ENCODE measurements at places on chromosomes 1 and 21.

DNA sequence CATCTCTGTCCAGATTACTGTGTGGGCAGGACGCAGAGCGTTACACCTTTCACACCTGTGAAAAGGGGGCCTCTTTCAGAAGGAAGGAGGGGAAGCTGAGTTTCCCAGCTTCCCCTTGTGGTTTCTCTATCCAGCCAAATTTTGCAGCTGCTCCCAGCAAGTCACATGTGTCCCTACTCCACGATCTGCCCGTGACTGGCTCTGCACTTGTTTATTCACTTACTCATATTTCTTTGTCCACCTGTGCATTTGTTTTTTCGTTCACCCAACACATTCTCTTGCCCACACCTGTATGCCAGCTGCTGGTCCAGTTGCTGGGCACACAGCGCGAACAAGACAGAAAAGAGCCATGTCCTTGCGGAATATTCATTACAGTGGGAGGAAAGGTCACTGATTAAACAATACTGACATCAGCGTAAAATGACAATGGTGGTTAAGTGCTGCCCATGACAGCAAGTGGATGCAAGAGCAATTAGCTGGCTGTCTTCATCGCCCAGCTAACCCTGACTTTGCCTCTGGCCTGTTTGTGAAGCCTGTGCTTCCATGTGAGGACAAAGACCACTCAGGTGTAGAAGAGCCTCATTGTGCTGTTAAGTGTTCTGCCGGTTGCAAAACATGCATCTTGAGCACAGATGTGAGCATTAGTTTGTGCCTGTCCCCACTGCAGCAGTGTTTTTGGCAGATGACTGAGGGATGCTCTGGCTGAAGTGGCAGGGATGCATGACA, 28.6 kb upstream of the NEK2 start:
- peak; percentile 8 for DNase-seq

- no peak for DNase-seq
These were observed 468.1 kb downstream of the RPS6KC1 start for GRCh38 chr1:213519098-213519497.

- DNase-seq = no peak
These were observed 96.3 kb upstream of the PDC start for GRCh38 chr1:186557147-186557777.

DNA sequence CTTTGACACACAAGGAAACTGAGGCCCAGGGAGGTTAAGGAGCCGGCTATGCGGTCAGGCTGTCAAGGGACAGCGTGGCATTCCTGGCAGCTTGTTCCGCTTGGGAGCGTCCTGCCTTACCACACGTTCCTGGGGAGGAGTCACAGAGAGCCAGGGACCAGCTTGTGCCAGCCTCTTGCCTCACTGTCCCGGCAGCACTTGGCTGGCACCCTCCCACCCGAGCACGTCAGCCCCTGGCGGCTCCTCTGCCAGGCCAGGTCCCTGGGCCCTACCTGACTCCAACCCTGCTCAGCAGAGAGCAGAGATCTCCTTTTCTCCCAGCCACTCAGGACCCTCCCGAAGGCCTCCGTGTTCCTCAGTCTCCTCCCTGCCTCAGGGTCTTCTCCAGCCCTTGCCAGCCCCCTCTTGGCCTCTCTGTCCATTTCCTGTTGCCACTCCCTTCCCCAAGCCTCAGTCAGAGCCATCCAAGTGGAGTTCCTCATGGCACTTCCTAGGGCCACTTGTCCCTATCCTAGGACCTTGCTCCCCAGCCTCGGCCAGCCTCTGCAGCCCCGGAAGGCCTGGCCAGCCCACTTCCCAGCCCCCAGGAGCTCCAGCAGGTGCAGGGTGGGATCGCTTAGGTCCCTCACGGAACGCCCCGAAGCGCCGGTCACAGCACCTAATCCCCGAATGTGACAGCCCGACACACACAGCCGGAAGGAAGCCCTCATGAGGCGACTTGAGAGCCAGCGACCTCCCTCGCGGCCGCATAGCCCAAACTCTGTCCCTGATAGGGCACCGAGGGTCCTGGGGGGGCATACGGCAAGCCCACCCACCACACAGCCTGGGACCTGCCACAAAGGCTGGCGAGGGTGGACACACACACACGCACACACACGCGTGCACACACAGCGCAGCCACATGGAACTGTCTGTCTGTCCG, 130.3 kb downstream of the CASZ1 start:
- DNase-seq = no peak

DNA sequence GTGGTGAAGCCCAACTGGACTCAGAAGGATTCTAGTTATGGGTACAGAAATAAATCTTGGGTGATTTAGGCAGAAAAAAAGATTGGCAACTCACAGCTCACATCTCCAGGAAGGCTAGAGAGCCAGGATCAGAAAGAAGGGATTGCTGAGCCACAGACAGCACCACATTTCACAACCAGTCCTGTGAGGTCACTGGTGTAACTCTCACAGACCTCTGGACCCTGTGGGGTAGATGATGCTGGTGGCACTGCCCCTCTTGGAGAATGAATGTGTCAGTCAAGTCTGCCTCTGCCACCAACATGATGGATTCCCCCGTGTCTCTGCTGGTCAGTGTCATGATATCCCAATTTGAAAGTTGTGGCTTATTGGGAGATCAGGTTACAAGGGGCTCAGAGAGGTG, 70.9 kb upstream of the HMCN1 start:
- DNase-seq = no peak

- no peak for DNase-seq
These were observed 44.9 kb upstream of the APOBEC4 start for GRCh38 chr1:183697814-183698590.

- no peak for DNase-seq
These were observed 56.6 kb upstream of the PPP2R5A start for GRCh38 chr1:212228591-212229119.

- no peak for DNase-seq
These were observed 6.4 kb upstream of the EFNA1 start for GRCh38 chr1:155121249-155121648.

GRCh38 chr1:102535829-102536505, 539.2 kb upstream of the OLFM3 start:
- no peak for DNase-seq

- peak; percentile 84 for DNase-seq
These were observed at the start of gene COL6A1 for GRCh38 chr21:45981151-45982091. Gene COL6A1 (plus strand): TSS chr21:45981770. CDS start chr21:45981851, 81 bp downstream.

DNA sequence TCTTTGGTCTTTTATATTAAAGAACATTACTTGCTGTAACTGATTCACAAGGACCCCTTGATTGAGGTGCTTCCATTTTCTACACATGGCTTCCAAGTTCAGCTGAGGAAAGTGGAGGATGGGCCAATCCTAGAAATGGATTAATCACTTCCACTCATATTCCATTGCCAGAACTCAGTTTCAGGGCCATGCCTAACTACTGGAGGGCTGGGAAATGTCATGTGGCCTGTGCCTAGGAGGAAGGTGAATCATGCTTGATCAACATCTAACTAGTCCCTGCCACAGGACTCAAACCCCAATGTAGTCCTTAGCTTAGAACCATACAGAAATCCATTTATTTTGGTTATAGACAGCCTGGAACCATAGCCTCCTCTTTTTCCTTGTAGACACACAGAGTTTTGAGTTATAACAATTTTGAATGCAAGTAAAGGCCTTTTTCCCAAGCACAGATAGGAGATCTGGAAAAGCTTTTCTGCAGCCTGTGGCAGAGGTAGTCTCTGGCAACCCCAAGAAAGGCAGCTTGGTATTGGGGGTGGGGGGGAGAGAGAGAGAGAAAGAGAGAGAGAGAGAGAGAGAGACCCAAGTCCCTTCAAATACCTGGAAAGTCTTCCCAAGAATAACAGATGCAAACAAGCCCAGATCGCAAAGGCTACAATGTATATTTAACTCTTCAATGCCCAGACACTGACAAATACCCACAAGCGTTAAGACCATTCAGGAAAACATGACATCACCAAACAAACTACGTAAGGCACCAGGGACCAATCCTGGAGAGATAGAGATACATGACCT, 12.5 kb downstream of the MAST2 start:
- DNase-seq = no peak
